Fibroblast of skin of abdomen (primary cell): ENCODE measurements at places on chromosomes 12 and 14.

- no peak for DNase-seq
Measured at GRCh38 chr12:90368081-90368480, 586.9 kb downstream of the CCER1 start.

DNA sequence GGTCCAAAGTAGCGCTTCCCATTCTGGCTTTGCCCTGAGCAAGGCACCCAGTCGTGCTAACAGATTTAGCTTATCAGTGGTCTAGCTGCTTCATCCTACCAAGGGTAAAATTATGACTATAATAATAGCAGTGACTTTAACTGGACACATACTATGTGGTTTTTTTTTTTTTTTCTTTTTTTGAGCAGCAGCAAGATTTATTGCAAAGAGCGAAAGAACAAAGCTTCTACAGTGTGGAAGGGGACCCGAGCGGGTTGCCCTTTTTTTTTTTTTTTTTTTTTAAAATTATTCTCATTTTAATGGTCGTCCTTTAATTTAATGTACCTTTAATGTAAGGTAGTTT lies 505 bp downstream of the HELB start:
- no peak for DNase-seq

GRCh38 chr14:45426685-45427282 lies 173.8 kb upstream of the MIS18BP1 start:
- DNase-seq, result peak; percentile 24

- DNase-seq, result no peak
Measured at GRCh38 chr14:24368212-24368561, 203 bp downstream of the NFATC4 start.

GRCh38 chr14:51260225-51260624 lies 20.2 kb downstream of the TMX1 start:
- no peak for DNase-seq

DNA sequence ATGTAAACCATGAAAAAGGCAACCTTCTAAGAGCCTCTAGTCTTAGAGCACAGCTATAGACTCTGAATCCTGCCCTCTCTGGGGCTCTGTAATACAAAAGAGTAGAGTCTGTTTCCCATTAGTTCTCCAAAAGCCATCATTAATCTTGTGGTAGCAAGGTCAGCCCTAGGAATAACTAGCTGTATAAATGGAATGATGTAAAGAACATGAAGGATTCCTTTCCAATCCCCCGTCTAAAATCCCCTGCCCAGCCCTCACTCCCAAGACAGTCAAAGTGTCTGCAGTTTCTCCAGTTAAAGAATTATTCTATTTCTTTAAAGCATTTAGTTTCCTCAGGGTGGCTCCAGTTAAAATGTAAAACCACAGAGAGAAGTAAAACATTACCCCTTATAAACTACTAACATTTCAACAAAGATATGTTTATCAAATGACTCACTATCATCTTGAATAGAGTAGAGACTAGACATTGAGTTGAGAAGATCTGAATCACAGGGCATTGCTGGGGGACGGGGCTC lies 104.2 kb downstream of the ST8SIA1 start:
- DNase-seq, result peak; percentile 92

- peak; percentile 95 for DNase-seq
Measured at GRCh38 chr12:7933255-7933726, 2.7 kb downstream of the SLC2A3 start.

DNA sequence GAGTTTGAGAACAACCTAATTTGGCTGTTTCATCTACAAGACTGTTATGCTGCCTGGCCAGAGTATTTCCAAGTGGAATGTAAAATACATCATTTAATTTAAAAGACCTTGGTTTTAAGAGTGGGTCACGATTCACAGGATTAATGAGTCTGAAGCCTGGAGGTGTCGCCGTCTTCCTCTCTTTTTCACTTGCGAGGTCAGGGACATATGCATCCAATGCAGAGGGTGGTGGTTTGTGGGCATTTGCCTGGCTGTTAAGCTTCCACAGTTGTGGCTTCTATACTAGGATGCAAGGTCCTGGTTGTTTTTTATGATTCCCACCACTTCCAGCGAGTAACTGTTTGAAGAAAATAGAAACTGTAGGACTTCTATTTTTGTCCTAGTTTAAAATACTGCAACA lies 22.8 kb upstream of the RASSF3 start:
- DNase-seq, result no peak

DNA sequence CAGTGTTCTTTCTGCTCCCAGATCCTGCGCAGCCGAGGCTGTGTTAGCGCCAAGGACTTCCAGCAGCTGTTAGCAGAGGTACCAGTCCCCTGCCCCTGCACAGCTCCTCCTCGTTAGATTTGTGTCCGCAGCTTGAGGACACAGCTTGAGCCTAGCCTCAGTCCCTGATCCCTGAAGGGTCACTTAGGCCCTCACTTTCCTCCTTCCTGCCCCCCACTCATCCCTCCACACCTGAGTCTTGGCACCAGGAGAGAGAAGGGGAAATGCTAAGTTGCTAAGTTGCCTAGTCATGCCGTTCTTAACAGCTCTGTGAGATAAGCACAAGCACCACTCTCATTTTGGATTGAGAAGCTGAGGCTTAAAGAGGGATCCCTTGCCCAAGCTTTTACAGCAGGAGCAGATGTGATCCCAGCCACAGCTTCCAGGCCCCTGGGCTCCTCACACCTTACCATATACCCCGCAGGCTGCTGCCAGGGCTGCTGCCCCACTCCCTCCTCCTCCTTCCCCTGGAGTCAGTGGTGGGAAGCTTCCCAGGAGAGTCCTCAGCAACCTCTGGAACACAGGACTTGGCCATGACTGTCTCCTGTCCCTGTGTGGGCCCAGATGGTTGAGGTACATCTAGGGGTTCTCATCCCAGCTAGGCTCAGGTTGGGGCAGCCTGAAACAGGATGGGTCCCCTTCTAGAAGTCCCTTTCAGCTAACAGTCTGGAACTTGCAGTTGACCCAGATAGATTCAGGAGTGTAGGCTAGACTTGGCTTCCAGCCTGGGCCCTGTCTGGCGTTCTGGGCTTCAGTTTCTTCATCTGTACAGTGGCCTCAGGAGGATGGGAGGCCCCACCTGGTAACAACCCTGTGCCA lies 975 bp downstream of the OGFOD2 start:
- no peak for DNase-seq

DNA sequence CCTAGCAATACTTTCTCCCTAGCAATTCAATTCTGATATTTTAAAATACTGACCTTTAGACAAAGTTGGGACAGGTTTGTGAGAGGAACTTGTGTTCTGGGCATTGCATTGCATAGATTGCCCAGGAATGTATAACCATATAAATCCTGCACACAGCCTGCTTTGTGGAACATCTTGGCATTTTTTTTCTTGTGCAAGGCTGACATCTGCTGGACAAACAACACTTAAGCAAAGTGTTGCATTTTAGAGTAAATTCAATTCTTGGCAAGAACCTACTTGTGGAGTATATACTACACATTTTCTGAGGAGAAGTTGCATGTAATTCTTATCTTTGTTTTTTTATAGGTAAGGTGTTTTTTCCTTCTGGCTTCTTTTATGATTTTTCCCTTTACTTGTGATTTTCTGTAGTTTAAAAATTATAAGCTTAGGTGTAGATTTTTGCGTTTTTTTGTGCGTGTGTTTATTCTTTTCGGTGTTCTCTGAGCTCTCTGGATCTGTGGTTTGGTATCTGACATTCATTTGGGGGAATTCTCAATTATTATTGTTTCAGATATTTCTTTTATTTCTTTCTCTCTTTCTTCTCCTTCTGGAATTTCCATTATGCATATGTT lies 26.4 kb downstream of the TESPA1 start:
- peak; percentile 54 for DNase-seq

DNA sequence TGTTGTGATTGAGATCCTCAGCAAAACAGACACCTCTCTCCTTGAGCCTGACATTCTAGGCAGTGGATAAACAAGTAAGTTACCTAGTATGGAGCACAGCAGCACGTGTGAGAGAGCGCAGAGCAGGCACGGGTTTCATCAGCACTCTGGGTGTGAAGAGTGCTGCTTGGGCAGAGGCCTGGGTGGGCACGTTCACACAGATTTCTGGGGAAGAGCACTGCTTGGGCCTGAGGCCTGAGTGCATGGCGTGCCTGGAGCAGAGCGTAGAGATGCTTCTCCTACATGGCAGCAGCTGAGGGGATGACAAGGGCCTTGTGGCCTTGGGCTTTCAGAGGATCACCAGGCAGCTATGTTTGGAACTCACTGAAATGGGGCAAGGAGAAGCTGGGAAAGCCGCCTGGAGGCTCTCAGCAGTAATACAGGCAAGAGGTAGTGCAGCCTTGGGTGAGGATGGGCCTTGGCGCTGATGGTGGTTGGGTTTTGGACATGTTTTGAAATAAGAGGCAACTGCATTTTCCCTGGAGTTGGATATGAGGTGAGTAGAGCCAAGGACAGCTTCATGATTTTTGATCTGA lies 17.6 kb downstream of the CKB start:
- DNase-seq, result no peak

- DNase-seq, result no peak
Measured at GRCh38 chr12:39866135-39866534, 239.7 kb downstream of the SLC2A13 start.

DNA sequence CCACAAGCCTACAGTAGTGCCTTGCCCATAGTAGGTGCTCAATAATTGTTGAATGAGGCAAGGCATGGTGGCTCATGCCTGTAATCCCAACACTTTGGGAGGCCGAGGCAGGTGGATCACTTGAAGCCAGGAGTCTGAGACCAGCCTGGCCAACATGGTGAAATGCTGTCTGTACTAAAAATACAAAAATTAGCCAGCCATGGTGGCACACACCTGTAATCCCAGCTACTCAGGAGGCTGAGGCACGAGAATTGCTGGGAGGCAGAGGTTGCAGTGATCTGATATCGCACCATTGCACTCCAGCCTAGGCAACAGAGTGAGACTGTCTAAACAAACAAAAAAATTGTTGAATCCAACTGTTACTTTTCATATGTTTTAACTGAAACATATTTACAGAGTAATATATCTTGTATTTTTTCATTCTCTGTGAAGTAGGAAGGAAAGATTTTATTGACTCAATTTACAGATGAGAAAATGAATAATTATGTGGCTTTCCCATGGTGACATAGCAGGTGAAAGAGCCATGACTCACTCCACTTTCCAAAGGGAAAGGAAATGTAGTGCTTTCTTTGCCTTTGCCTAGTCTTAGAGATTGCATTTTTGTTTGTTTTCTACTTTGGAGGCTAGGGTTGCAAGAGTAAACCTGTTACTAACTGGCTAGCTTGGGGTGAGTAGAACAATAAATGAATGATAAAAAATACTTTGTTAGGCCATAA lies 95.4 kb upstream of the SLC38A4 start:
- DNase-seq, result peak; percentile 73

DNA sequence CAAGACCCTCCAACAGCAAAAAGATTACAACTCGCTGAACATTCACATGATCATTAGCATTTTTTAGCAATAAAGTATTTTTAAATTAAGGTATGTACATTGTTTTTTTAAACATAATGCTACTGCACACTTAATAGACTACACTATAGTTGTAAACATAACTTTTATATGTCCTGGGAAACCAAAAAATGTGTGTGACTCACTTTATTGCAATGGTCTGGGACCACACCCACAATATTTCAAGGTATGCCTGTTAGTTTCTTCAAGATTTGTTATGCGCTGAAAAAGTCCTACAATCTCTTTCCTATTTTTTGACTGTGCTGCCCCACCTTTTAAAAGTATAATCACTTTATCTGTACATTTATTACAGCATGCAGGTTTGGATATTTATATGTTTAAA lies 30.4 kb upstream of the PCNX4 start:
- DNase-seq, result no peak

DNA sequence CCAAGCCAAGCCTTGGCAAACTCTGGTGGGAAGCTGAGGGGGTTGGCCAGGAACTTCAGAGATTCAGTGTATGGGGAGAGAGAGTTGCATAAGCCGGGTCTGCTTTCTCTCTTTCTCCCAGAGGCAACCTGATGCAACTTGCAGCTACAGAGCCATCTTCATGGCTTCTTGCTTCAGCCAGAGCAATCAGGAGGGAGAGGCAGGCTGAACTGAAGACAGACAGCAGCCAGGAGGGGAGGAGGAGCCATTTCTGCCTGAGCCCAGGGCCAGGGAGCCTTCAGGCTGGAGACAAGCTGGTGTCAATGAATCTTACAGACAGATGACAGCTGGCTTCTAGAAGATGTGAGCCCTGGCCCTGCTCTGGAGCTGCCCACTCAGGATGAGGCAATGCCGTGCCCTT lies 18.7 kb downstream of the NPC2 start:
- peak; percentile 13 for DNase-seq

GRCh38 chr14:49598485-49599300 lies at the start of gene LRR1:
LRR1 (plus strand) TSS chr14:49598940; CDS start chr14:49599021, 81 bp downstream.
- peak; percentile 81 for DNase-seq

- DNase-seq, result peak; percentile 49
Measured at GRCh38 chr14:85579942-85580341, 50.0 kb downstream of the FLRT2 start.

GRCh38 chr12:127619869-127620734 lies 646.9 kb upstream of the TMEM132C start:
- no peak for DNase-seq

DNA sequence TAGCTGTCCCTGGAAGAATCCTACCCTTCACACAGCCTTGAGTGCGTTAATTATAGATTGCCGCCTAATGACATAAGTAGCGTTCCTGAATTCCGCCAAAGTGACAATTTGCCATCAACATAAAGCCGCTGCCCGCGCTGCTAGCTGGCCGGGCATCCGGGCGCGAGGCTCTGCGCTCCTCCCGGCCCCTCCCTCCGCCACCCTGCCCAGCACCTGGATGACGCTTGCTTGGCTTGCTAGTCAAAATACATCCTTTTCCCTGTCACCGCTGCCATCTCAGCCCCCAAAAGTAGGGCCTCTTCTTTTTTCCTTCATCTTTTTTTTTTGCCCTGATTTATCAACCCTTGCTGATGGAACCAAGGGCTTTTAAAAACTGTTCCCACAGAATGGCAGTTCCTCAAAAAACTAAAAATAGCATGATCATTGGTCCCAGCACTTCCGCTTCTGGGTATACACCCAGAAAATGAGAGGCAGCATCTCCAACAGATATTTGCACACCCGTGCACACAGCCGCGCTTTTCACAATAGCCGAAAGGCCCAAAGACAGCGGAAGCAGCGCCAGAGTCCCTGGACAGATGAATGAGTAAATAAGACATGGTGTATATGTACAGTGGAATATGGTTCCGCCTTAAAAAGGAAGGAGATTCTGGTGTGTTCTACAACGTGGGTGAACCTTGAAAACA lies 235.2 kb downstream of the BCL11B start:
- no peak for DNase-seq

DNA sequence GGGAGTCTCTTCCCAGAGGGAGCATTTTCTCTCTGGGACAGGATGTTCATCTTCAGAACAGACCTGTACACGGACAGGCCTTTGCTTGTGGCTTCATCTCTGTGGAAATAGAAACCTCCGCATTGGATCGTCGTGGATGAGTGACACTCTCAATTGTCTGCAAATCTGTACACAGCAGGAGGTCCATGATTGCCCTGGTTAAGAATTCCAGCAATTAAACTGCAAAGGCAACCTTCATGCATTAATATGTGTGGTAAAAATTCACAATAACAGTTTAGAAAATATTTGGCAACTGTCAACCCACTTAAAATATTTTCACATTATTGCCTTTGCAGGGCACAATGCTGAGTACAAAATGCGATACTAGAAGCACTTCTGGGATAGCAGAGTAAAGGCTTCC lies 149.8 kb upstream of the SFSWAP start:
- no peak for DNase-seq
